ENCODE measurements at places on chromosomes 12 and 14. TPM values are rescaled to one million over a fixed set of nuclear protein-coding genes. Genes with fewer than 3 reads are reported as not detected.

Gene NID2
- 16.7 TPM for total RNA-seq

Gene INSM2
- total RNA-seq = 0.02 TPM

Gene SCAF11
- total RNA-seq = 51.7 TPM

Gene NXPH4
- total RNA-seq = 3.8 TPM

Gene SLC7A8
- 0.24 TPM for total RNA-seq

Gene OSGEP
- total RNA-seq = 26.1 TPM

Gene SMOC1
- total RNA-seq = 15.6 TPM

Gene GRIP1
- total RNA-seq = 0.71 TPM

Gene HRK
- total RNA-seq = 0.50 TPM

Gene ARHGEF25
- 6.8 TPM for total RNA-seq

Gene CYP27B1
- 1.4 TPM for total RNA-seq

Gene PRKCH
- total RNA-seq = 3.6 TPM

Gene ASIC1
- 4.8 TPM for total RNA-seq

Gene SUDS3
- total RNA-seq = 16.6 TPM

Gene SLC10A1
- total RNA-seq = not detected

Gene C12orf60
- 1.8 TPM for total RNA-seq

Gene PRIMA1
- 0.40 TPM for total RNA-seq

Gene DTX3
- 18.1 TPM for total RNA-seq
